ENCODE measurements at places on chromosomes 6 and 20. TPM values are rescaled to one million over a fixed set of nuclear protein-coding genes. Genes with fewer than 3 reads are reported as not detected.

DNA sequence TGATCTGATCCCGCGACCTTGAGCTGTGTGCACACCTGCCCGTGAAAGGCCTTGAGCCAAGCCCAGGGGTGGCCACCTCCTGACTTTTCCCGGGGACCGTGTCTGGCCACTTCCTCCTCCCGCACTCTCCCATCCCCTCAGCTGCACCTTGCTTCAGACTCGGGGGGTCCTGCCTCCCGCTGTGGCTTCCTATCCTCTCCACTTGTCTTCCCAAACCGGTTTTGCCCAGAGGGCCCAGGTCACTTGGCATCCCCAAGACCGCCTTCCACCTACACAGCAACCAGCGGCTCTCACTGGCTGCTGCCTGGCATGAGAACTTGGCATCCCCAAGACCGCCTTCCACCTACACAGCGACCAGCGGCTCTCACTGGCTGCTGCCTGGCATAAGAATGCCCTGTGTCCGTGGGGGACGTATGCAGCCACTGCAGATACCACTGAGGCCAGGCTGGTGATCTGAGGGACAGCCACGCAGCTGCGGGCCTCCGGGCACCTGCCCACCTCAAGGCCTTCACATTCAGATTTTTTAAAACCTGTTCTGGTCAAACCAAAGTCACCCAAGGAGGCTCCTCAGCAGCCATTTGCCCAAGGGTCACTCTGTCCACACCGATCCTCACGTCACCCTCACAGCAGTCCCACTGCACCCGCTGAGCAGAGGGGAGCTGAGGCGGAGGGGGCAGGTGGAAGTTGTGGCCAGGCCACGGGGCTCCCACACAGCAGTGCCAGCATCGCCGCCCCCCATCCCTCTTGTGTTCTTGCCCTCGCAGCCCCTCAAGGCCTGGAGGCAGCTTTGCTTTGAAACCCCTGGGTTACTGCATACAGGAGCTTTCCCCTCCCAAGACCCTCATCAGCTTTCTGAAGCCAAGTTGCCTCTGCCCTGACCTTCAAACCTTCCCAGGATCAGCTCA, 245.5 kb downstream of the TAF4 start:
- DNase-seq: no peak

DNA sequence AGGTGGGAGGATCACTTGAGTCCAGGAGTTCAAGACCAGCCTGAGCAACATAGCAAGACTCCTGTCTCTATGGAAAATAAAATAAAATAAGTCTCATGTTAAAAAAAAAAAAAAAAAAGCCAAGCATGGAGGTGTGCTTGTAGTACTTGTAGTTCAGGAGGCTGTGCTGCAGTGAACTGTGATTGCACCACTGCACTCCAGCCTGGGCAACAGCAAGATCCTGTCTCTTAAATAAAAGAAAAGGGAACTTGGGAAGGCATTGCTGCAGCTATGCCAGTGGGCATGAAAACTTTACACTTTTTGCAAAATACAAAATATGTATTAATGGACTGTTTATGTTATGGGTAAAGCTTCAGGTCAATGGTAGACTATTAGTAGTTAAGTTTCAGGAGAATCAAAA, 37.5 kb upstream of the REV3L start:
- no peak for DNase-seq

DNA sequence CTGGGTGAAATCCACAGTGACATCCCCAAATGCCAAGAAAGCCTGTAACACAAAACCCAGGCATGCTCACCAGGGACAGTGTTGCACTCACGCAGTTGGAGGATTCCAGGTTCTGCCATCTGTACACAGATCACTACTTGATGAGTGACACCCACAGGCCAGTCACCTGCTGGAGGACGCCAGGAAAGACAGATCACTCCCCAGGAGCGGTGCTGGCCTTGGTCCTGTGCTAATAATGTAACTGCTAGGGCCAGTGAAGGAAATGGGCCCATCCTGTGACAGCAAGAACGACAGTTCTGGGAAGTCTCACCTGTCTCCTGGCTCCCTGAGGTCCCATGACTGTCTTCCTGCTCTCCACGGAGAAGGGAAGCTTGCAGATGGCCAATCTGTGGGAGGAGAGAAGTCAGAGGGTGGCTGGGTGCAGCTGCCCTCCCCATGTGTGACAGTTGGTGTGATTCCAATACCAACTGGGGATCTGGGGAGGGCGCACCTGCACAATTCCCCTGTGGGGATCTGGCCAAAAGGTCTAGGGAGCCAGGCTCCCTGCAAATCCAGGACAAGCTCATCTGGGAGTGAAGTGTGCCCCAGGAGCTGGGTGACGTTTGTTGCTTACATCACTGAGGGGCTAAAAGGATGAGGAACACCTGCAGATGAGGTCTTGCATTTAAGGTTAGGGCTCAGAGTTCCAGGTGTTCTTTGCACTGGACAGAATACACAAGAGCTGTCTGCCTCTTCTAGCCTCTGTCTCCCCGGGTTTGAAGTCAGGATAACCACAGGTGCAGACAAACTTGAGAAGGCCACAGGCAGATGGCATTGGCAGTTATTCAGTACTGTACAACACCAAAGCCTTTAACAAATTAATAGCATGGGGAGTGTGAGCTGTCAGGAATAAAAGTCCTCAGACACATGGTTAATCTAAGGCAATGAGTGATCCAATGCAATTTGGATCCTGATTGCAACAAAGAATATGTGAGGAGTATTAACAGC, 10.3 kb downstream of the ZNF337 start:
- no peak for DNase-seq

DNA sequence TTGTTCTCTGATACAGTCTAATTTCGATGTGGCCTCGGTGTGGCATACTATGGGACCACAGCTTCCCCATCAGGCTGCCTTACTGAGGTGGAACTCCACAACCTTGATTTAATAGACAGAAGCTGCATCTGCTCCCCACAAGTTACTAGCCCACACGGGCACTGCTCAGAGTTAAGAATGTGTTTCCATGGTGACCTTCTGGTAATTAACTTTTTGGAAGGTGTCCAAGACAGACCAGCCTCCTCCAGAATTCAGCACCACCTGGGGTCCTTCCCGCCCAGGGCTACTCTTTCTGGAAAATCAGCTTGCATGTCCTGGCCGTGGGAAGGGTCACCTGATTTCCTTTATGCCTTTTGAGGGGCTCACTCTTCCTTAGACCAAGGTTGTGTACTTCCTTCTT, 48.7 kb upstream of the CDH4 start:
- no peak for DNase-seq

GRCh38 chr20:45032276-45032675, 66.0 kb downstream of the STK4 start:
- DNase-seq: no peak

GRCh38 chr6:151656392-151656791, 151.1 kb upstream of the ESR1 start:
- DNase-seq: no peak

GRCh38 chr6:140124498-140124897, 750.0 kb upstream of the CITED2 start:
- DNase-seq: no peak

DNA sequence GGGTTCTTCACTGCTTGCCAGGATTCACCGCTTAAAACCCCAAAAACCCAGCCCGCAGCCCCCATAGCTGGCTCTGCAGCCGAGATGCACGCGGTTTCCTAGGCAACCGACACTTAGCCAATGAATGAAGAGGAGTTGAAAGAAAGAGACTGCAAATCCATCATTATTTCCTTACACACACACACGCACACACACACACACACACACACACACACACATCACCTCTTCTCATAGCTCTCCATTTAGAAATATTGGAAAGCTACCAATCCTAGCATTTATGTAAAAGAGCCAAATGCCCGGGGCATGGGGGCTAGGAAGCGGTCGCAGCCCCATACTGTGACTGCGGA, 3.4 kb upstream of the TUBB2B start:
- DNase-seq: no peak

GRCh38 chr6:5379647-5380242, 118.4 kb downstream of the FARS2 start:
- DNase-seq: no peak

DNA sequence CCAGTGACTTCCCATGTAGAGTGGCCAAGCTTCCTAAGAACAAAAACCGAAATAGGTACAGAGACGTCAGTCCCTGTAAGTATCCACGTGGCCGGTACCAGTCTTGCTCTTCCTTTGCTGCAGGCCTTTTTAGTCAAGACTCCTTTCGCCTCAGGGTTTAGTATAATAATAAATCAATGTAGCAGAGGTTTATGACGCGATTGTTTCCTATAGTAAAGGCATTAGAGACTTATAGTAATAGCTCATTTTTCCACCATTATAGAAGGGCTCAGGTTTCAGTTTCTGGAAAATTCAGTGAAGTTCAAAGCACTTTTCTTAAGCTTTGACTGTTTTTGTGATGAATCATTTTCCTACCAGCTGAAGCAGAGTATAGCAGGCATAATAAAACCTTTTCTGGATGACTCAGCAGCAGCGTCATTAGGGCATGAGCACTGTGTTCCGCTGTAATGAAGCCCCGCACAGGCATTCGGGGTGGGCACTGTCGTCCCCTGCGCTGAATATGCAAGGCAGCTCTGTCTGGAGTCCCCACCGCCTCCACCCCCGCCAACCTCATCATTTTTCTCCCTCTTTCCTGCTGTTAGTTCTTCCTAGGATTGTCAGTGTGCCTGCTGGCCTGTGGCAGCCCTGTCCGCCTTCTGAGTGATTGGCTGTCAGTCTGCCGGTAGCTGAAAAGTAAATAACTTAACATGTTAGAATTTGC, 51.3 kb downstream of the PTPN1 start:
- DNase-seq: peak; percentile 68

DNA sequence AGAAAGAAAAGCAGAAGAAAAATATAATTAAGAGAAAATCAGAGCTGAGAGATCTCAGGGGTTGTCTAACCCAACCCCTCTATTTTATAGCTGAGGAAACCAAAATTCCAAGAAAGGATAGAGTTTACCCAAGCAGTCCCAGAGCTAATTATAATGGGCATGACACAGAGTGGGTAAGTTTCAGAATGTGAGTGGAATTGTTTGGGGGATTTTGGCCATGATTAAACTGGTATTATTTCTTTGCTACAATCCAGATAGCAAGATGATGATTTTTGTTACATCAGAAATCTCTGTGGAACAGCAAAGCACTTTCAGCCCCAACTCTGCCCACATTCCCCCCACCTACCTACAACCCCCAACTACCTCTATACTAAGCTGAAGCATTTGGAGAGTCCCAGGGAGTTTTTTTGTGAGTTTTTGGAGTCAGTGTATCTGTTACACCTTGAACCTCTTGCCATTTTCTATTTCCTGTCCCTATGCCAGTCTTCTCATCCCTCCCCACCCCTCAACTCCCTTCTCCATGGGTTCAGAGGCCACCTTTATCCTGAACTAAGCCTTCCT, 24.7 kb downstream of the POFUT1 start:
- DNase-seq: no peak

GRCh38 chr20:13231031-13231752, 10.1 kb downstream of the ISM1 start:
- DNase-seq: peak; percentile 52

GRCh38 chr20:49540687-49541435, 27.1 kb downstream of the PTGIS start:
- DNase-seq: no peak

DNA sequence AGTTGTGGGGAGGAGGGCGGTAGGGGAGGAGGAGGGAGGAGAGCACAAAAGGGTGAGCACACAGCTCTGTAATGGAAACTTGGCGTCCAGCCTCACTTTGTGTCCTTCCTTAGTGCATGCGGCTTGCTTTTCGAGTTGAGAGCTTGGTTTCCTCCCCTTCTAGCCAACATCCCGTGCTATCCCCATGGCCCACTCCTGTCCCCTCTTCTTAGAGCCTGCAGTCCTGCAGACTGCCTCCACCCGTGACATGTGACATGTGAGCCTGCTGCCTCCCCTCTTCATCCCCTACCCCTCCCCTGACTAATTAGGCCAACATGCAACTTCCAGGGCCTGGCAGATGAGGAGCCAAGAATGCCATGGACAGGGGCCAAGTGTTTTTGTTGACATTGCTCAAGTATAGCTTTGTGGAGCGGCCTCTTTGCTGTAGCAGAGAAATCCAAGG, 63.2 kb downstream of the SLC24A3 start:
- no peak for DNase-seq

- DNase-seq: peak; percentile 65
Observed at GRCh38 chr20:26208296-26209091, 511.8 kb upstream of the ZNF337 start.

- DNase-seq: no peak
Observed at GRCh38 chr20:50788045-50788991, 6.5 kb upstream of the BCAS4 start.

- DNase-seq: no peak
Observed at GRCh38 chr6:163439997-163440396, 25.5 kb downstream of the QKI start.

- DNase-seq: peak; percentile 18
Observed at GRCh38 chr20:1900321-1900801, 5.2 kb downstream of the SIRPA start.

- no peak for DNase-seq
Observed at GRCh38 chr6:1057490-1058135, 254.3 kb upstream of the FOXQ1 start.

- no peak for DNase-seq
Observed at GRCh38 chr20:13008761-13009681, at the start of gene SPTLC3. SPTLC3 (plus strand) TSS chr20:13008972; CDS start chr20:13009268, 296 bp downstream.

DNA sequence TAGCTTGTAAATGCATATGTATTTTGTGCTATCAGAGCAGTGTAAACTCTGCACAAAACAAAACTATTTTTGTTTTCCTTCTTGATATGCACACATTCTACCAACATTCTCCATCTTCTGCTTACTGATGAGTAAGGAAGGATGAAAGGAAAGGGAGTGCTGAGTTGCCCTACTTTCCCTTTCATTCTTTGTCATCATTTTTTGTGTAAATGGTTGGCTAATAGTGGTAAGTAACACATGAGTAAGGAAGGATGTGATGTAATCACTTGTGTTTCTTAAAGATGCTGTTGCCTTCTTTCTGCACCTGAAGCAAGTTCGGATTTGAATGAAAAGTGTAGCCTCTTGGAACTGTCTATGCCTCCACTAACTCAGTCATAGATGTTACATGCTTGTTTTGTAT, 4.6 kb upstream of the REV3L start:
- DNase-seq: peak; percentile 62

- no peak for DNase-seq
Observed at GRCh38 chr6:84193114-84193708, 34.2 kb downstream of the CEP162 start.

Gene NT5E
- total RNA-seq: 0.62 TPM

Gene RBM39
- 1,180 TPM for total RNA-seq

Gene SLC9A8
- 47.4 TPM for total RNA-seq

Gene MCHR2
- total RNA-seq: not detected

Gene OXT
- not detected for total RNA-seq

Gene ABHD16B
- not detected for total RNA-seq

Gene TRERF1
- total RNA-seq: 55.7 TPM

Gene EYA4
- total RNA-seq: not detected

Gene ABT1
- total RNA-seq: 29.4 TPM

Gene PLCB1
- total RNA-seq: 1.8 TPM

Gene LINC00237
- total RNA-seq: not detected

Gene FAM50B
- 6.0 TPM for total RNA-seq

Gene LZTS3
- total RNA-seq: 24.2 TPM

Gene COL21A1
- not detected for total RNA-seq

Gene ANGPT4
- total RNA-seq: not detected

Gene SCUBE3
- total RNA-seq: not detected
